ENCODE measurements at places on chromosomes 7 and 10.
A peak's percentile ranks its signal among the peaks of the same experiment; 100 is the strongest.

- ATAC-seq, result no peak
These were observed 107.6 kb downstream of the DIP2C start for GRCh38 chr10:581776-582330.

- no peak for ATAC-seq
These were observed 6.1 kb downstream of the PTPRN2 start for GRCh38 chr7:158581440-158582088.

GRCh38 chr10:122236690-122237306 lies 34.3 kb upstream of the BTBD16 start:
- no peak for ATAC-seq

GRCh38 chr7:76325092-76325491 lies 22.6 kb downstream of the HSPB1 start:
- no peak for ATAC-seq

DNA sequence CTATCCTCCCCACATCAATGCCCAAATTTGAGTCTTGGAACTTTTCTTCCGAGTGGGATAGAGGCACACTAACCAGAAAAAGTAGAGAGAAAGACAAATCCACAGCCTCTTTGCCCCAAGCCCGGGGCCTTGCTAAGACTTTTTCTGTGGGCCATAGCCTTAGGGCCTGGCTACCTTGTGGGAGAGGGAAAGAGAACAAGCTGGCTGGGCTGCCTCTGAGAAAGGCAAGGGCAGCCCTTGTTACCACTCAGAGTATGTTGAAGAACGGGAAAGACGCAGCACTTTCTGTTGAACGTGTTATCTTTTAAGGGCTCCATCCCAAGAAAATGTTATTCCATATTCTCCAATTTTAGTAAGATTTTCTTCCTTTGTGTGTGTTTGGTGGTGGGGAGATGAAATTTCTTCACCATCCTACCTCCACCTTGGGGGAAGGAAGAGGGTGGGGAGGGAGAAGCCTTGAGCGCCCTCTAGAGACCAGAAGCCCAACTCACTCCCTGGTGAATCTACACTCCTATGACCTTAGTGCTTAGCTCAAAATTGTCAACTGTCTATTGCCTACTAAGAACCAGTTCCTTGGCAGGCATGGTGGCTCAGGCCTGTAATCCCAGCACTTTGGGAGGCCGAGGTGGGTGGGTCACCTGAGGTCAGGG lies 3.9 kb upstream of the NRF1 start:
- no peak for ATAC-seq

DNA sequence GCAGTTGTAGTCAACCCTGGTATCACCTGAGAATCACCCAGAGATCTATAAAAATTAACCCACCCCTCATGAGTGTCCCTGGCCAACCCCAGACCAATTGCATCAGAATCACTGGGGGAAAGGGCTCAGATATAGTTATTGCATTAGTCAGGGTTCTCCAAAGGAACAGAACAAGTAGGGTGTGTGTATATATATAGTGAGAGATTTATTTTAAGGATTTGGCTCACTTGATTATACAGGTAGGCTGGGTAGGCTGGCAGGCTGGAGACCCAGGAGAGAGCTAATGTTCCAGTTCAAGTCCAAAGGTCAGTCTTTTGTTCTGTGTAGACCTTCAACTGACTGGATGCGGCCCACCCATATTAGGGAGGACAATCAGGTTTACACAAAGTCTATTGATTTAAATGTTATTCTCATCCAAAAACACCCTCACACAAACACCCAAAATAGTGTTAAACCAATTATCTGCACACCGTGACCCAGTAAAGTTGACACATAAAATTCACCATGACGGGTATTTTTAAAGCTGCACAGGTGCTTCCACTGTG lies 372.9 kb upstream of the NFE2L3 start:
- ATAC-seq, result no peak

DNA sequence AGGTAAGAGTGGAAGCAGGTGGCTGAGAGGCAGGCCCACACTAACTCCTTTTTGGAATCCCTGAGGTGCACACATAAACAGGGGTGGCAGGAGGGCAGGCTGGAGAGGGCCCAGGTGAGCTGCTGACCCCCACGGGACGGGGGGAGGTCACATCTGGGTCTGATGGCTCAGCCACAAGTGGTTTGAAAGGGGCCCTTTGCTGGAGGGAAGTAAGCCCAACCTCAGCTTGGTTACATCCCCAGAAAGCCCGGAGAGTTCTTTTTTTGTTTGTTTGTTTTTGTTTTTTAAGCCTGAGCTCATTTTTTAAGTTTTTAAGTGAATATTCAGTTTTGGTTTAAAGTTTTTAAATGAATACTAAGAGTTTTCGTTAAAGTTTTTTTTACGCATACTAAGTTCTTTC lies 72.8 kb upstream of the CUX1 start:
- ATAC-seq, result no peak

GRCh38 chr10:14481752-14482151 lies 151.0 kb upstream of the FRMD4A start:
- no peak for ATAC-seq

DNA sequence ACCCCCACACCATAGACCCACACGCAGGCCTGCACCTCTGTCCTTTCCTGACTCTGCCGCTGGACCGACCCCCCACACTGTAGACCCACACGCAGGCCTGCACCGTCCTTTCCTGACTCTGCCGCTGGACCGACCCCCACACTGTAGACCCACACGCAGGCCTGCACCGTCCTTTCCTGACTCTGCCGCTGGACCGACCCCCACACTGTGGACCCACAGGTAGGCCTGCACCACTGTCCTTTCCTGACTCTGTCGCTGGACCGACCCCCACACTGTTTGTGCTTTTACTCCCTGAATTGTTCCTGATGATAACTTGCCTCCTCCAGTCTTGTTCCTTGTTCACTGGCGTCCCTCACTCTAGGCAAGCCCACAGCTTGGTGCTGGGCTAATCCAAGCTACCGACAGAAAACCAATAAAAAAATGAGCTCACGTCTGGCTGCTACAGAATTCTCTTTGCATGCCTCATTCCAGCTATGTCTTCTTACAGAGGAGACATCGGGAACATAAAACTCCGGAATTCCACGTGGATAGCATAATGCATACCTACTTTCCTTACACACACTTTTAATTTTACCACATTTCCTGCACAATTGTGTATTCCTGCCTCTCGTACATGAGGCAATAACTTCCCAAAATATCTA lies 494.3 kb downstream of the PTPRN2 start:
- ATAC-seq, result no peak

GRCh38 chr10:75568450-75569130 lies 137.2 kb downstream of the LRMDA start:
- no peak for ATAC-seq

DNA sequence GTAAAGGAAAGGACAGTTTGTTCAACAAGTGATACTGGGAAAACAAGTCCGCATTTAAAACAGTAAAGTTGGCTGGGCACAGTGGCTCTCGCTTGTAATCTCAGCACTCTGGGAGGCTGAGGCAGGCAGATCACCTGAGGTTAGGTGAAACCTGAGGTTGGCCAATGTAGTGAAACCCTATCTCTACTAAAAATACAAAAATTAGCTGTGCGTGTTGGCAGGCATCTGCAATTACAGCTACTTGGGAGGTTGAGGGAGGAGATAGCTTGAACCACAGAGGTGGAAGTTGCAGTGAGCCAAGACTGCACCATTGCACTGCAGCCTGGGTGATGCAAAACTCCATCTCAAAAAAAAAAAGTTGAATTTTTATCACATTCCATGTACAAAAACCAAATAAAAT lies 35.7 kb downstream of the ZNF92 start:
- no peak for ATAC-seq

DNA sequence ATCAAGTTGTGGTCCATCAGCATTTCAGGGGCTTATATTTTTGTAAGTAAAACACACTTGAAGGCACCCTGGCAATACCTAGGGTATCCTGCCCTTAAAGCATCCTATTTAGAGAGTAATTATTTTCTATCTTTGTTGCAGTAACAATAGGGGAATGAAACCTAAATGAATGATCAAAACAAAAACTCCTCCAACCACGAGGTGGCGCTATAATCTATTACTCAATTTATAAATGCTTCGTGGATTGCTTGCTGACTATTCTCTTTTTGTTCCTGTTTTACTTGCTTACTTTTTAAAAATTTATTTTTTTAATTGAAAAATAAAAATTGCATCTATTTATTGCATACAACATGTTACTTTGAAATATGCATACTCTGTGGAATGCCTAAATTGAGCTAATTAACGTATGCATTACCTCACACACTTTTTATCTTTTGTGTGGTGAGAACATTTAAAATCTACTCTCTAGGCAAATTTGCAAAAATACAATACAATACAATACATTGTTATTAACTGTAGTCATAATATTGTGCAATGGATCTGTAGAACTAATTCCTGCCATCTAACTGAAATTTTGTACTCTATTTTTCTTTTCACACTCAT lies 147.7 kb upstream of the BMPER start:
- ATAC-seq, result no peak

DNA sequence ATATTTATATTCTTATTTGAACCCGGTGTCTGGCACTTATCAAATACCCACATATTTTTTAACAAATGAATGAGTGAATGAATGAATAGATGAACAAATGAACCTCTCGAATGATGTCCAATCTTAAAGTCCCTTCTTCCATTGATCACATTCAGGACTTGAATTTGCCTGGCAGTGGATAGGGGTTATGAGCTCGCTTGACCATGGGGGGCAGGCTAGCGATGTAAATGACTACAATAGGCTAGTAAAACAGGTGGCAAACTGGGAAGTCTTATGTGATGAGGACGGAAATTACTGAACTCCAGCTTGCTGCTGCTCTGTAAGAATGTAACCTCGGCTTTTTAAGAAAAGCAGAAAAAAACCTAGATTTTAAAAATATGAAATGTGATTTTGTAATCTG lies 247.7 kb upstream of the DKK1 start:
- no peak for ATAC-seq

DNA sequence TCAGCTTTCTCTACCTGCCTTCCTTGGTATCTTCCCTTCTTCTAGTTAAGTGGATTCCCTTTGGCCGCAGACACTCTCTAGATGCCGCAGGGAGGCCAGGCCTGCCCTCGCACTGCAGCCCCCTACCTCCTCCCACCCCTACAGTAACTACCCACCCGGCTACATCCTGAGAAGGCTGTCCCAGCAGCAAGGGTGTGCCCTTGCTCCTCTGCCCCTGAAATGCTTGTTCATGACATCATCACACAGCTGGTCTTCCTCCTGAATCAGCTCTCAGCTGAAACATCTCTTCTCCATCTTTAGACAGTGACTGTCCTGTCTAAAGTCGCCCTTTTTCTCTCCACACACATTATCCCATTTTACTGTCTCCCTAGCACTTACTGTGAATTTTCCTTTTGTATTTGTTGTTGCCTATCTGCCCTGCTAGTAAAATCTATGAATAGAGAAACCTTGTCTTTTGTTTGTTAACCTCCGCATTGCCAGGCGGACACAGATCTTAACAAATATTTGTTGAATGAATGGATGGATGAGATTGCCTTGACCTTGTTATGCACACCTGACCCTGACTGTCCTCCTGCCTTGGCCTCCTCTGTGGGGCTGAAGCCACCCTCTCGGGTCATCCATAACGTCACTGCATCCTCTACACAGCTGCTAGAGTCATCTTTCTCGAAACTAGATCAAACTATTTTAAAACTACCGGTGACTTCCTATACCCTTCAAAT lies 108.9 kb upstream of the GATA3 start:
- no peak for ATAC-seq

GRCh38 chr7:26156451-26157420 lies 4.7 kb downstream of the NFE2L3 start:
- peak; percentile 57 for ATAC-seq

DNA sequence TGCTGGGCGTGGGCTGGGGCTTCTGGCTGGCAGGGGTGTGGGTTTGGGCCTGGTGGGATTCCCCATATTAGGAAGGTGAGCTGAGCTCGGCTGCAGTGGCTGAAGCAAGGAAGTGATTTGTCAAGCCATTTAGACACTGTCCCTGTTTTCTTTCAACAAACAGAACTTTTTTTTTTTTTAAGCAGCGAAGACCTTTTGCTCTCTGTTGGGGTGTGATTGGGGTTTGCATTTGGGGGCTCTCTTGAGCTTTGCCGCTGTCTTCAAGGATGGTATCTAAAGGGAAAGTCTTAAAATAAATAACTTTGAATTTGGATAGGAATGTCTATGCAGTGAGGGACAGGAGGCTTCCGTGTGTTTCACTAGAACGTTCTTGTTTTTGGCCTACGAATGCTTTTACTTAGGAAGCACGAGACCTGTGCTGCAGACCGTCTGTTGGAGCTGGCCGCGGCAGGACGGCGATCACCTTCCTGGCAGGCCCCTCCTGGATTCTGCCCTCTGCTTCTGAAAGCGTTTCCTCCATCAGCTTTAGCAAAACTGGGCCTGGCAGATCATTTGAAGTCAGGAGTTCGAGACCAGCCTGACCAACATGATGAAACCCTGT lies 43.9 kb downstream of the FOXK1 start:
- peak; percentile 3 for ATAC-seq
